Stomach (tissue), 19 donors: ENCODE measurements at places on chromosomes 2 and 18. TPM values are rescaled to one million over a fixed set of nuclear protein-coding genes. Genes with fewer than 3 reads are reported as not detected.
A peak's percentile ranks its signal among the peaks of the same experiment; 100 is the strongest.

NRP2 gene
- polyA plus RNA-seq, result 13.2 TPM

ANAPC1 gene
- polyA plus RNA-seq, result 5.1 TPM

YES1 gene
- polyA plus RNA-seq, result 41.7 TPM

- no peak overlapping the region for H3K27ac ChIP-seq
- H3K4me1 ChIP-seq, result no peaks in the 10 kb centered on the region
- H3K27me3 ChIP-seq, result no peaks in the 10 kb centered on the region
- peak; percentile 80 for DNase-seq
Measured at GRCh38 chr18:26574958-26575864, 26.9 kb upstream of the KCTD1 start.

- H3K36me3 ChIP-seq, result no peaks in the 10 kb centered on the region
- H3K4me1 ChIP-seq, result no peaks in the 10 kb centered on the region
- no peaks in the 10 kb centered on the region for H3K27me3 ChIP-seq
Measured at GRCh38 chr2:214995409-214995808, 143.0 kb downstream of the ABCA12 start.

- no peaks in the 10 kb centered on the region for H3K36me3 ChIP-seq
- H3K4me3 ChIP-seq, result no peak overlapping the region
- DNase-seq, result peak; percentile 46
- no peaks in the 10 kb centered on the region for H3K27me3 ChIP-seq
- H3K27ac ChIP-seq, result no peak overlapping the region
- no peaks in the 10 kb centered on the region for H3K4me1 ChIP-seq
Measured at GRCh38 chr18:71398531-71398930, 1109.7 kb downstream of the SOCS6 start.

GRCh38 chr2:95073856-95074662 is 47.5 kb downstream of the MRPS5 start:
- DNase-seq, result no peak
- peaks cover 22% of the 10 kb centered on the region for H3K27me3 ChIP-seq
- no peaks in the 10 kb centered on the region for H3K36me3 ChIP-seq
- H3K4me3 ChIP-seq, result no peak overlapping the region
- H3K27ac ChIP-seq, result no peak overlapping the region

DNA sequence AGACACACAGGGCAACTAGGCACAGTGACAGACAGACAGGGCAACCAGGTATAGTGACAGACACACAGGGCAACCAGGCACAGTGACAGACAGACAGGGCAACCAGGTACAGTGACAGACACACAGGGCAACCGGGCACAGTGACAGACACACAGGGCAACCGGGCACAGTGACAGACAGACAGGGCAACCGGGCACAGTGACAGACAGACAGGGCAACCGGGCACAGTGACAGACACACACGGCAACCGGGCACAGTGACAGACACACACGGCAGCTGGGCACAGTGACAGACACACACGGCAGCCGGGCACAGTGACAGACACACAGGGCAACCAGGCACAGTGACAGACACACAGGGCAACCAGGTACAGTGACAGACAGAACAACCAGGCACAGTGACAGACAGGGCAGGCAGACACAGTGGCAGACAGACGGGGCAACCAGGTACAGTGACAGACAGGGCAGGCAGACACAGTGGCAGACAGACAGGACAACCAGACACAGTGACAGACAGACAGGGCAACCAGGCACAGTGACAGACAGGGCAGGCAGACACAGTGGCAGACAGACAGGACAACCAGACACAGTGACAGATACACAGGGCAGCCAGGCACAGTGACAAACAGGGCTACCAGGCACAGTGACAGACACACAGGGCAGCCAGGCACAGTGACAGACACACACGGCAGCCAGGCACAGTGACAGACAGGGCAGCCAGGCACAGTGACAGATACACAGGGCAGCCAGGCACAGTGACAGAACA is 64.7 kb upstream of the RAB6C start:
- no peaks in the 10 kb centered on the region for H3K36me3 ChIP-seq
- H3K27me3 ChIP-seq, result no peaks in the 10 kb centered on the region
- peak; percentile 15 for DNase-seq
- no peaks in the 10 kb centered on the region for H3K4me1 ChIP-seq
- H3K27ac ChIP-seq, result no peak overlapping the region
